GM12864 (cell line): ENCODE measurements at places on chromosomes 13 and 19.

GRCh38 chr13:28161370-28161769 lies 23.0 kb downstream of the PAN3 start:
- no peak for DNase-seq

- no peak for DNase-seq
These were observed 35.5 kb downstream of the AP1M1 start for GRCh38 chr19:16233081-16233776.

DNA sequence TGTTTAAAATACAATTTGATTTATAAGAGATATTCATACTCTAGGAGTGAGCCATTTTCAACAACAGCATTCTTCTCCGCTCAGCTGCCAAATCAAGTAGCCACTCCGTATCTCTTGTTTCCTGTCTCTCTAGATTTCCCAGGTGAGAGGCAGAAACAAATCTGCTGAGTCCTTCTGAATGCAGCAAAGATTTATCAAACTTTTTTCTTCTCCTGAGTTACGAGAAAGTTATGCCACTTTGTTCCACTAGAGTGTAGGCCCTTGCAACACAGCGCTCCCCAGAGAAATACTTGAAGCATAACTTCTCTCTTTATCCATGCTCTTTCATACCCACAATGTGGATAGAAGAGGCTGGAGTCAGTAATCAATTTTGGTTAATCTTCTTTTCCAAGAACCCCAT lies 1960.8 kb downstream of the OLFM4 start:
- DNase-seq = no peak

GRCh38 chr13:111179908-111180760 lies 65.0 kb downstream of the ARHGEF7 start:
- no peak for DNase-seq

- no peak for DNase-seq
These were observed 224.7 kb downstream of the GGACT start for GRCh38 chr13:100363874-100364273.

GRCh38 chr19:53045536-53045935 lies 996 bp downstream of the ERVV-2 start:
- DNase-seq = no peak

DNA sequence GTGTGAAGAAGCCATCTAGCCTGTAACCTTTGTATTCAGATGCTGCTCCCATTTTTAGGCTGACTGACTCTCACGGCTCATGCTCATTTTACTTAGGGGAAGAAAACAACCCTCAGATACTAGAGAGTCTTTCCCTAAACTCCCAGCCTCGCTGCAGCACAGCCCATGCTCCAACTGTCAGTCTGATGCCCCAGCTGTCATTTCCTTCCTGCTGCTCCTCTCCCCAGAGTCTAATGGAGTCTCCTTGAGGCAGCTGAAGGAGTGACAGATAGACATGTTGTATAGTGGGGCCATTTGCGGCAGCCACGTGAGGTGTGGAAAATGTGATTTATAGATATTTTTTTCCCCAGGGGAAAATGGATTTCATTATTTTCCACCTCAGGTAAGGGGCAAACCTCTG lies 59.2 kb upstream of the OLFM4 start:
- no peak for DNase-seq

DNA sequence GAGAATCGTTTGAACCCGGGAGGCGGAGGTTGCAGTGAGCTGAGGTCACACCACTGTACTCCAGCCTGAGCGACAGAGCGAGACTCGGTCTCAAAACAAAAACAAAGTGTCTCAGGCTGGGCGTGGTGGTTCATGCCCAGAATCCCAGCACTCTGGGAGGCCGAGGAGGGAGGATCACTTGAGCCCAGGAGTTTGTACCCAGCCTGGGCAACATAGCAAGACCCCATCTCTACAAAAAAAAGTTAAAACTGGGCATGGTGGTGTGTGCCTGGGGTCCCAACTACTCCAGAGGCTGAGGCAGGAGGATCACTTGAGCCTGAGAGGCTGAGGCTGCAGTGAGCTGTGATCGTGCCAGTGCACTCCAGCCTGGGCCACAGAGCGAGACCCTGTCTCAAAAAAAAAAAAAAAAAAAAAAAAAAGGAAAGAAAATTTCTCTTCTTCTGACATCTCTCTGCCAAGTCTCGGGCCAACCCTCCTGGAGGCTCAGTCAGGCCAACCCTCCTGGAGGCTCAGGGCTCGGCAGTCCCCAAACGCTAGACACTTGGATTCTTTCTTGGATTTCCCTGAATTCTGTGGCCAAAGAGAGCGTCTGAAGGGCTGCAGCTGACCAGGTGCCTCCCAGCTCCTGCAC lies 26.3 kb downstream of the ARID3A start:
- DNase-seq = no peak

GRCh38 chr13:113032291-113032690 lies 63.3 kb downstream of the MCF2L start:
- no peak for DNase-seq

DNA sequence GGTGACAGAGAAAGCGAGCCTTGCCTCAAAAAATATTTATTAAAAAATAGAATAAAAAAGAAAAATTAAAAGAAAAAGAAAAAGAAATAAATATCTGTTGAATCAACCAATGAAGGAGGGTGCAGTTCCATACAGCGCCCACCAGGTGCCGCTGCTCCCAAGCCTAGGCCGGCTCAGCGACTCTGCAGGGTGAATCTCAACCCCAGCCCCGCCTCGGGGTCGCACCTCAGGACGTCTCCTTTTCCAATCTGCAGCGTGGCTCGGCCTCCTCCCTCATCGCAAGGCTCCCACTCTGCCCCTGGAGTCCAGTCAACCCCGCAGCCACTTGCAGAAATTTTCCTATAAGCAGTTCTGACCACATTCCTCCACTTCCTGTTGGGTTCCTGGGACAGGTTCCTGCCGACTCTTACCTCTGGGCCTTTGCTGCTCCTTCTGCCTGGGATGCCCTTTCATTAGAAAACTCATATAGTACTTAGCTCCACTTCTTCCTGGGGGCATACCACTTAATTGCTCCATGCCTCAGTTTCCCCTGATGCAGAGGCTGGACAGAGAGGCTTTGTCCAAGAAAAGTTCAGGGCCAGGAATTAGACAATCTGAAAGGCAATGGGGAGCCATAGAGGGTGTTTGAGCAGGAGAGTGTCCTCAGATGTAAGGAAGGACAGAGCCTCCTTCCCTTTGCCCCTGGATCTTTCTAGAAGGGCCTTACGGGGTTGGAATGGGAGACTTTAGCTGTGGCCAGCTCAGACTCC lies 24.3 kb downstream of the NFILZ start:
- no peak for DNase-seq

GRCh38 chr13:99374169-99374991 lies 67.2 kb upstream of the GPR183 start:
- DNase-seq = no peak

DNA sequence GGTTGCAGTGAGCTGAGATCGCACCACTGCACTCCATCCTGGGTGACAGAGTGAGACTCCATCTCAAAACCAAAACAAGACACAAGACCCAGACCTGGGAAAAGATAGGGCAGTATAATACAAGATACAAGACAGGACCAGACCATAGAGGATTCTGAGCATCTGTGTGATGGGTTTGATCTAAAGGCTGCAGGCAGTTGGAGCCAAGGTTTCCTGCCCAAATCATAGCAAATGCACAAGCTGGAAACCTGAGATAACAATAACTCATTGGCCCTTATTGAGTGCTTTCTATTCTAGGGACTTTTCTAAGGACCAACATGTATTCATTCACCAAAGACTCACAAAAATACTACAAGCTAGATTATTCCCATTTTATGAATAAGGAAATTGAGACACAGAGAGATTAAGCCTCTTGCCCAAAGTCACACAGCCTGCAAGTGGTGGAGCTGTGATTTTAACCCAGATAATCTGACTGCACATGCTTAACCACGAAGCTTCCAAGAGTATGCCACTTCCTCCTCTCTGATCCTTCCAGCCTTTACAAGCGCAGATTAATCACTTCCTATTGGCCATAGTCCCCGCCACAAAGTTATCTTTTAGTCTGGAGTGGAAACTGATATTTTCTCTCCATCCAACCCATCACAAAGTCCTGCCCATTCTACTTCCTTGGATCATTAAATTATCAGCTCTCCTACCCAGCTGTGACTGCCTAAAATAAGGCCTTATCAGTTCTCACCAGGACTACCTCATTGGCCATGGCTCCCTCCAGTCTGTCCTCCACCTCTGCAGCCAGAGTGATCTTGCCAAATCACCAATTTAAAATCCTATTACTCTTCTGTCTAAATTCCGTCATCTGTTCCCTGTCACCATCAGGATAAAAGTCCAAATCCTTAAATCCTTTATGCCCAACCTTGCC lies 147.2 kb downstream of the FLT1 start:
- DNase-seq = no peak

- DNase-seq = no peak
These were observed 26.8 kb downstream of the SLC7A1 start for GRCh38 chr13:29568731-29569130.

DNA sequence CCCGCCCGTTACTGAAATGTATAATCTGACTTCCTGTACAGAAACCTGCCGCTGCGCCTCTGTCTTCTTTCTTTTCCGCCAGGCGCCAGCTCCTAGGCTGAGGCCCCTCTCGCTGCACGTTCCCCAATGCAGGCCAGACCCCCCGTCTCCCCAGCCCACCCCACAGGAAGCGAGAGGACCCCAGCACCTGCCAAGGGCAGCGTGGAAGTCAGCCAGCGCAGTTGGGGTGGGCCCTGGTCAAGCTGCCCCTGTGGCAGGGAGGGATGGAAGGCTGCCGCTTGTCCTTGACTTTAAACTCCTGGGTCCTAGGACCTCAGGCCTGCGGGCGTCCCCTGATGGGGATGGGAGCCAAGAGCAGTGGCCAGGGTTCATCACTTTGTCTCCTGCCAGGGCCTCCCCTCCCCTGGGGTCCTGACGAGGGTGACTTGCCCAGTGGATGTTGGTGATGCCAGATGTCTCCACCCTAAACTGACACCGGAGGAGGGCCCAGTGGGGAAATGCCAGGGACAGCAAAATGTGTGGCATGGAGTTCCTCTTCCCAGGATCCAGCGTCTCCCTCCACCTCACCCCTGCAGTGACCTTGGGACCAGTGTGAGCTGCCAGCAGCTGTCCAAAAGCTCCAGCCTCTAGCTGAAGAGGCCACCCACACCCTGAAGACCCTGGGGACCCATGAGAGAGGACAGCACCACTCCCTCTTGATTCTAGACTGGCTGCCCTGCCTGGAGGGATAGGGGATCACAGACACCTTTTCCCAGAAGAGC lies 8.5 kb upstream of the MARCHF2 start:
- no peak for DNase-seq

DNA sequence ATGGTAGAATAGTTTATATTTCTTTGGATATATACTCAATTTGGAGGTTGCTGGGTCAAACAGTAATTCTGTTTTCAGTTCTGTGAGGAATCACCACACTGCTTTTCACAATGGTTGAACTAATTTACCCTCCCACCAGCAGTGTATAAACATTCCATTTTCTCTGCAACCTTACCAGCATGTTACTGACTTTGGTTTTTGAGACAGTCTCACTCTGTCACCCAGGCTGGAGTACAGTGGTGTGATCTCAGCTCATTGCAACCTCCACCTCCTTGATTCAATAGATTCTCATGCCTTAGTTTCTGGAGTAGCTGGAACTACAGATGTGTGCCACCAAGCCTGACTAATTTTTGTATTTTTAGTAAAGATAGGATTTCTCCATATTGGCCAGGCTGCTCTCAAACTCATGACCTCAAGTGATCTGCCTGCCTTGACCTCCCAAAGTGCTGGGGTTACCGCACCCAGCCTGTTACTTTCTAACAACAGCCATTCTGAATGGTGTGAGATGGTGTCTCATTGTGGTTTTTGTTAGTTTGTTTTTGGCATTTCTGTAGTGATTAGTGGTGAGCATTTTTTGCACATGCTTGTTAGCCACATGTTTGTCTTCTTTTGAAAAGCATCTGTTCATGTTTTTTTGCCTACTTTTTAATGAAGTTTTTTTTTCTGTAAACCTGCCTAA lies 12.5 kb downstream of the ZNF714 start:
- no peak for DNase-seq

- no peak for DNase-seq
These were observed 6.8 kb downstream of the CEACAM1 start for GRCh38 chr19:42521346-42522030.

DNA sequence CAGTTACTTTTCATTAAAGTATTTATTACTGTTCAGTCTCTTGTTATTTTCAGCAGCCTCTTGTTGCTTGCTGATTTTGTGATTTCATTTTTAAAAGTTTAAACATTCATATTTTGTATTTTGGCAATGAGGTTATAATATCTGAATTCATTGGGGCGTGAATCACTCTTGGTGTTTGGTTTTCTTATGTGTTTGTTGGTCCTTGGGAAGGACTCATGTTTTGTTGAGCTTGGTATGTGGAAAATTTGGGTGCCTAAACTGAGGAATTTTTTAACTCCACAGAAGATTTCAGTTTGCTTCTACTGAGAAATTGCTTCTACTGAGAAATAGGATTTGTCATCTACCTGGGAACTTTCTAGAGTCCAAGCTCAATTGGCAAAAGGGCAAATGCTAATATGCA lies 38.2 kb downstream of the PDS5B start:
- DNase-seq = no peak

- DNase-seq = no peak
These were observed 153.6 kb upstream of the GPR12 start for GRCh38 chr13:26914148-26914547.

GRCh38 chr13:19960653-19960976 lies 2.1 kb downstream of the ZMYM2 start:
- no peak for DNase-seq

- no peak for DNase-seq
These were observed 125.3 kb downstream of the TM9SF2 start for GRCh38 chr13:99626461-99627082.

GRCh38 chr19:44904426-44904994 lies 1.1 kb upstream of the APOE start:
- no peak for DNase-seq

DNA sequence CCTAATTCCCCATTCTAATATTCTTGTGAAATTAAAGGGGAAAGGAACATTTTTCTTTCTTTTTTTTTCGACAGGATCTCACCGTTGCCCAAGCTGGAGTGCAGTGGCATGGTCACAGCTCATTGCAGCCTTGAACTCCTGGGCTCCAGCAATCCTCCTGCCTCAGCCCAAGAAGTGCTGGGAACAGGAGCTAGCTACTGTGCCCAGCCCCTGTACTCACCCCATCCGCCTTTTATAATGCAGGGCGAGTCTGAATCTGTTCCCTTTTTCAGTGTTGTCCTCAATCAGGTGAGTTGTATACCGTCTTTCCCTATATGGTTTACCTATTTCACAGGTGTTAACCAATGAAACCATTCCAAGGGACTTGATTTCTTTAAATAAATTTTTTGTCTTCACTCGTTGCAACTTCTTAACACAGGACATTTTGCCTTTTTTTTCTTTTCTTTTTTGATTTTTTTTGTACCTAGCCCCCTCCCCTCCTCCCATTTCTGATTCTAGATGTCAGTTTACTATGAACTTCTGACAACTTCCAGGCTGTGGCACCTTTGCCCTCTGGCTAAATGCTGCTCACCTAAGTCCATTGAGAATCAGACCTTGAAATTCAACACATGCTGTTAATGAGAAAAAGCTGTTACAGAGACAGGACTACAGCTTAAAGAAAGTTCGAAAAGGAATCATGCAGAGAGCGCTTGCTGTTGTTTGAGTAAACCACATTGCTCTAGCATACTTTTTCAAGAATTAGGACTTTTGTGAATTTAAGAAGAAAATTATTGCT lies 562.1 kb upstream of the KLF12 start:
- DNase-seq = no peak

- DNase-seq = no peak
These were observed 16.3 kb upstream of the RAP2A start for GRCh38 chr13:97417698-97418097.
